ENCODE measurements at places on chromosomes 6 and 20.

GRCh38 chr6:42222448-42222847 lies 4.8 kb upstream of the MRPS10 start:
- no peaks in the 10 kb centered on the region for H3K27me3 ChIP-seq
- no peaks in the 10 kb centered on the region for H3K4me1 ChIP-seq
- DNase-seq: no peak
- H3K27ac ChIP-seq: no peak overlapping the region
- H3K4me3 ChIP-seq: no peak overlapping the region

GRCh38 chr6:162602759-162603158 lies 124.8 kb downstream of the PRKN start:
- DNase-seq: no peak
- H3K27me3 ChIP-seq: no peaks in the 10 kb centered on the region
- no peak overlapping the region for H3K27ac ChIP-seq
- no peaks in the 10 kb centered on the region for H3K36me3 ChIP-seq
- H3K4me1 ChIP-seq: no peaks in the 10 kb centered on the region

DNA sequence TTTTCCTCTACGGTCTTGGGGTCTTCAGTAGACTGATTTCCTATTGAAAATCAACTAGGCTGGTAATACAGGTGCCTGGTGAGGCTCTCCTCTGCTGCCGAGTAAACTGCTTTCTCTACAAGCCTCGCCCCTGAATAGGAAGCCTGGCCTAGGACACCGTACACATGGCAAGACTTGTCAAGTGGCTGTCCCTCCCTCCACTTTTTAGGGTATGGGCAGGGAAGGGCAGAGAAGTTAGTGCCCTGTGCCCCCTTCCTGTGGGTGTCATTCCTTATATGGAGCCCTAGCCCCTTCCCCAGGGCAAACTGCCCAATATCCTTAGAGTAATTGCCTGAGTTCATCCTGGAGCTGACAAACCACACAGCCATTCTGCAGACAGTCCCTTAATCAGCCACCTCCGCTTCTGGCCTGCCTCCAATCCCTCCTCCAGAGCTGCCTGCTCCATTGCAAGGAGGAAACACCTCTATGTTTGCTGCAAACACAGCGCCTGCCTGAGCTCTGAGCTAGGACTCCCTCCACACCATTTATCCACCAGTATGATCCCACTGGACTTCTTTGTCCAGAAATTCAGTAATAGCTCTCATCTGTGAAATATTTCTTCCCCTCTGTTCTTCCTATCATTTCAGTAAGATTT lies 93.1 kb downstream of the CHD6 start:
- no peaks in the 10 kb centered on the region for H3K27me3 ChIP-seq
- H3K4me3 ChIP-seq: peak overlapping the region; percentile 45
- H3K4me1 ChIP-seq: peaks cover 22% of the 10 kb centered on the region
- peak; percentile 29 for DNase-seq

DNA sequence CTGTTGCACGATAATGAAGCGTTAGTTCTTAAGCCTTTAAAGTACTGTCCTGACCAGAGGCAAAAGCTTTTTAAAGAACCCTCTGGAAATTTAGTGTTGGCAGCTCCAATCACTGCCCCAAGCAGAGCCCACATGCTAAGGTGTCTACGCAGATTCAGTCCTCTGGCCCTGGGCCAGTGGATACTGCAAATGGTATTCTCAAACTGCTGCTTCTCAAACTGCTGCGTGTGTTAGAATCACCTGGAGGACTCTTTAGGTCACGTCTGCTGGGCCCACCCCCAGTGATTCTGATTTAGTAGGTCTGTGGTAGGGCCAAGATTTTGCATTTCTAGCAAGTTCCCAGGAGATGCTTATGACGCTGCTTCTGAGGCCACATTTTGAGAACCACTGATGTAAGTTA lies 96.0 kb upstream of the CCDC28A start:
- H3K27ac ChIP-seq: no peak overlapping the region
- H3K36me3 ChIP-seq: no peaks in the 10 kb centered on the region
- H3K4me1 ChIP-seq: no peaks in the 10 kb centered on the region
- no peak for DNase-seq
- H3K4me3 ChIP-seq: no peak overlapping the region

- H3K4me1 ChIP-seq: no peaks in the 10 kb centered on the region
- no peaks in the 10 kb centered on the region for H3K27me3 ChIP-seq
- H3K4me3 ChIP-seq: no peak overlapping the region
- no peaks in the 10 kb centered on the region for H3K36me3 ChIP-seq
Observed at GRCh38 chr20:31988430-31989015, 20.6 kb downstream of the XKR7 start.

- H3K27me3 ChIP-seq: no peaks in the 10 kb centered on the region
- no peak overlapping the region for H3K27ac ChIP-seq
- peaks cover 86% of the 10 kb centered on the region for H3K4me1 ChIP-seq
- H3K36me3 ChIP-seq: peaks cover 18% of the 10 kb centered on the region
- DNase-seq: no peak
Observed at GRCh38 chr6:35057449-35058357, 83.4 kb downstream of the TCP11 start.

DNA sequence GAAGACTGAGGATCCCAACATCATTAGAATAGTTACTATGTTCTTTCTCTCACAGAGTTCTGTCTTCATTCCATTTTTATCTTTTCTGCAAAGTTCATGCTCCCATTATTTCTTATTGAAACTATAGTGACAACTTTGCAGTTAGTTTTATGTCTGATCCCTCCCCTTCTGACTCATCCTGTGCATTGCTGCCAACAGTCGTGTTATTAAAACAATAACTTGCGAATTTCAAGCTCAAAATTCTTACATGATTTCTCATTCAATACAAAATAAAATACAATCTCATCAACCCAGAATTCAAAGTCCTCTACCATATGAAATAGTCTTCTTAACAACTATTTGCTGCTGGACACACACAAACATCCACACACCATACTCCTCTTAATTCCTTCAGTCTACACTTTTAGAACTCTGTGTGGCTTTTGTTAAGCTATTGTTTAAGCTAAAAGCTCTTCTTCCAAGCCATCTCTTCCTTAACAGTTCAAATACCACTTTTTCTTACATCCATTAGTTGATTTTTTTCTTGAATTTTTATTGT lies 261.4 kb upstream of the IRAK1BP1 start:
- no peaks in the 10 kb centered on the region for H3K36me3 ChIP-seq
- H3K4me3 ChIP-seq: no peak overlapping the region
- H3K27ac ChIP-seq: no peak overlapping the region
- peaks cover 26% of the 10 kb centered on the region for H3K4me1 ChIP-seq
- H3K27me3 ChIP-seq: no peaks in the 10 kb centered on the region

DNA sequence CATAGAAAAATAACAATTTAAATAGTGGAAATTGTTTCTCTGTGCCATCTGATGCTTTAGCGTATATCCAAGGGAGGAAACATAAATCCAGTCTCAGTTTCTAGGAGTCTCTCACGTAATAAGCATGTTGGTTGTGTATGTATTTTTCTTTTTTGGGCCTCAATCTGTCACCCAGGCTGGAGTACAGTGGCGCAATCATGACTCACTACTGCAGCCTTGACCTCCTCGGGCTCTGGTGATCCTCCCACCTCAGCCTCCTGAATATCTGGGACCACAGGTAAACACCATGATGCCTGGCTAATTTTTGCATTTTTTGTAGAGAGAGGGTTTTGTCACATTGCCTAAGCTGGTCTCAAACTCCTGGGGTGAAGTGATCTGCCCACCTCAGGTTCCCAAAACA lies 78.6 kb upstream of the PLN start:
- peaks cover 25% of the 10 kb centered on the region for H3K4me1 ChIP-seq
- no peaks in the 10 kb centered on the region for H3K36me3 ChIP-seq
- DNase-seq: no peak
- no peak overlapping the region for H3K4me3 ChIP-seq

DNA sequence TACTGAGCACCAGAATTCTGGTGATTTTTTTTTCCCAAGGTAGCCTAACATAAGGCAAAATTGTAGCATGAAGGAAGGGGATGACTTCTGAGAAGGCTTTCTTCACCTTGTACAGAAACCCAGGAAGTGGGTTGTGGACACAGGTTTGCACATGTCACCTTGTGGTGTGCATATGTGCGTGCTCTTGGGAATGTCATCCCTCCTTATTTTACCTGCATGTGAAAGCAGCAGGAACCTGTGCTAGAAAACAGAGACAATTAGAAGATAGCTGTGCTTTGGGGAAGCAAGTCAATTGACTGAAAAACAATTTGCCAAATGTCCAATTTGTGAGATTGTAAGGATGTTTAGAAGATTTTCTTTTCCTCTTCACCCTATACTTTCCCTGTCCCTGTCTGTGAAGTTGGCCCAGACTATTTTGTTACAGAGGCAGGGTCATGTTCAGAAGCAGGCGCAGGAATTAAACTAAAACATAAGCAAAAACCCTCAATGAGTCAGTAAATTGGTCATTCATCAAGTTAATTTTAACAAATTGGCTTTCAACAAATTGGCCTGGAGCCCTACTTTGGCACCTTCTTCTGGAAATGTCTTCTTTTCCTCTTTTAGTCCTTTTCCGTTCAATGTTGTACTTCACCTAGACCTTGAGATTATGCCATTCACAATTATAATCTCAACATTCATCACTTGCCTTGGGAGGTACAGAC lies 261.2 kb downstream of the ADGB start:
- H3K36me3 ChIP-seq: no peaks in the 10 kb centered on the region
- H3K4me3 ChIP-seq: no peak overlapping the region
- H3K4me1 ChIP-seq: peaks cover 17% of the 10 kb centered on the region
- H3K27ac ChIP-seq: no peak overlapping the region
- no peak for DNase-seq

DNA sequence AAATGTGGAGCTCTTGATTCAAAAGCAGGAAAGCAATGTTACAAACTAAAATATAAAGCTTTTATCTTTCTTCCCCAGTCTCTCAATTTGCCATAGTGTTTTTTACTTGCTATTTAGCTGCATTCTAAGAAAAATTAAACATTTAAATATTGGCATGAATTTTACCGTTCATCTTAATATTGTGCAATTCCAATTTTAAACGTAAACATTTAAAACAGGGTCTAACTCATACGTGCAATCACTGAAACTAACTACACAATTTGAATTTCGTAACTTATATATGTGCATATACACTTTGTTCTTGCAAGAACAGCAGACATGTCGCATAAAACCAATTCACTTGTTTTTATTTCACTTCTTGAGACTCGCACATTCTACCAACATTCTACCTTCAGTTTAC lies 280.8 kb upstream of the QKI start:
- H3K4me1 ChIP-seq: no peaks in the 10 kb centered on the region
- no peak overlapping the region for H3K27ac ChIP-seq
- DNase-seq: no peak
- no peak overlapping the region for H3K4me3 ChIP-seq
- H3K27me3 ChIP-seq: no peaks in the 10 kb centered on the region
- no peaks in the 10 kb centered on the region for H3K36me3 ChIP-seq

DNA sequence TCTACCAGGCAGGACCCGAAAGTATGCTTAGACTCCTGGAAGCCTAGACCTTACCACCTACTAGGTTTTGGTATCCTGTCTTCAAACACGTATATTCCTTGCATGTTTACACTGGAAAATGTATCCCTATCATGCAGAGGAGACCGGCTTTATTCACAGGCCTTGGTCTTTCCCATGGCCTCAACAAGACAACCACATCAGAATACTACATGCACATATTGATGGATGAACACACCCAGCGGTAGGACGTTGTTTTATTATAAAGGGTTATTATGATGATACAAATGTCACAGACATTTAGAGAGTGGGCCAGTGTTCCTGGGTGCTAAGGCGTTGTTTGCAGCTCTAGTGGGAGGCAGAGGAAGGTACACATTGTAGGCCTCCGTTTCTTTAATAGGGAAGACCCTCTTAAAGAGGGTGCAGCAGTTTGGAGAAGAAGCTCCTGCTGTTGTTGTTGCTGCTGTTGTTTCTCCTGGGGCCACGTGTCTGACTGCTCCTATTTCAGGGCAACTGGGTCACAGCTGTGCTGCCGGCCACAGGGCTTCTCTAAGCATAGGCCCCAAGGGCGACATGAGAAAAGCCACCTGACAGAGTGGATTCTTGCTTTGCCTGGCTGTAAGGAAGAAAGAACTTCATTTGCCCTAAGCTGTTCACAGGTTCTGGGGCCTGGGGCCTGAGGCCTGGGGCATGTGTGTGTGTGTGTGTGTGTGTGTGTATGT lies 98.3 kb upstream of the SASH1 start:
- H3K27ac ChIP-seq: peak overlapping the region; percentile 75
- H3K36me3 ChIP-seq: no peaks in the 10 kb centered on the region
- H3K4me3 ChIP-seq: no peak overlapping the region
- no peaks in the 10 kb centered on the region for H3K27me3 ChIP-seq
- no peak for DNase-seq

GRCh38 chr6:5095236-5095635 lies 10.1 kb downstream of the PPP1R3G start:
- H3K27ac ChIP-seq: no peak overlapping the region
- H3K4me1 ChIP-seq: no peaks in the 10 kb centered on the region
- H3K27me3 ChIP-seq: no peaks in the 10 kb centered on the region

GRCh38 chr6:35725721-35726438 lies 11.0 kb upstream of the ARMC12 start:
- H3K4me1 ChIP-seq: peaks cover 64% of the 10 kb centered on the region
- H3K4me3 ChIP-seq: peak overlapping the region; percentile 75
- no peaks in the 10 kb centered on the region for H3K27me3 ChIP-seq
- H3K27ac ChIP-seq: peak overlapping the region; percentile 99
- DNase-seq: no peak

DNA sequence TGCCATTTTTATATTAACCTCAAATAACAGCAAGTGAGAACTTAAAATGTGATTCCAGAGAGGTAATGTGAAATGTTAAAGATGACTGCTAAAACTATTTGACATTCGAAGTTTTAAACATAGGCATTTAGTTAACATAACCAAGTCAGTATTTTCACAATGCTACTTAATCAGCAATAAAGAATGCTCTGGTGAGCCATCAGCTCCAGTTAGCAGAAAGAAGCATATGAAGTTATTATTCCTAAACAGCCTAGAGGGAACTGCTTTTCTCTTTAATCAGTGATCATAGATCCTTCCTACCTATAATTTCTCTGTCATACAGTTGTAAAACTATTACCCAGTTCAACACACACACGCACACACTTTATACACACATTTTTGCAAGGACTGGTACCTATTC lies 60.1 kb downstream of the MMS22L start:
- H3K4me3 ChIP-seq: no peak overlapping the region
- H3K36me3 ChIP-seq: no peaks in the 10 kb centered on the region
- DNase-seq: no peak
- no peak overlapping the region for H3K27ac ChIP-seq
- no peaks in the 10 kb centered on the region for H3K4me1 ChIP-seq
- H3K27me3 ChIP-seq: no peaks in the 10 kb centered on the region

DNA sequence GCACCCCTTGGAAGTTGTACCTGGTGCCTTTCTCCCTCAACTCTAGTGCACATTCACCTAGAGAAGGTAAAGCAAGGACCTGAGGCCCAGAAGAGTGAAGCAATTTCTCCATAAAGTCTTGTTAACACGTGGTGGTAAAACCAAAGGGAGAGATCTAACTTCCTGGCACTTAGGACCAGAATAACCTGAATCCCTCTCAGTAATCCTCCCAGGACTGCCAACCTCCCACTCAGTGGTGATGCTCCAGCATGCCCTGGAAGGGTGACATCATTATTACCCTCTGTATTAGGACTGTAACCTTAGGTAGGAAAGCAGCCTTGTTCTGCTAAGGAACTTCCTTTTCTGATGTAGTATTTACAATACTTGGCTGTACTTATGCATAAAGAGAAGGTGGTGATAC lies 330.6 kb upstream of the MARCKS start:
- no peak overlapping the region for H3K27ac ChIP-seq
- H3K27me3 ChIP-seq: no peaks in the 10 kb centered on the region
- no peaks in the 10 kb centered on the region for H3K4me1 ChIP-seq
- no peaks in the 10 kb centered on the region for H3K36me3 ChIP-seq
- no peak overlapping the region for H3K4me3 ChIP-seq

- no peaks in the 10 kb centered on the region for H3K36me3 ChIP-seq
- H3K27me3 ChIP-seq: no peaks in the 10 kb centered on the region
- no peak for DNase-seq
- H3K4me3 ChIP-seq: no peak overlapping the region
- no peaks in the 10 kb centered on the region for H3K4me1 ChIP-seq
Observed at GRCh38 chr20:58538752-58539151, 23.6 kb upstream of the APCDD1L start.

GRCh38 chr6:88763160-88763559 lies 200.3 kb downstream of the RNGTT start:
- DNase-seq: no peak
- H3K36me3 ChIP-seq: no peaks in the 10 kb centered on the region
- H3K4me3 ChIP-seq: no peak overlapping the region

Data from thoracic aorta (tissue), 2 donors.